ENCODE measurements at places on chromosomes 2 and 18. TPM values are rescaled to one million over a fixed set of nuclear protein-coding genes. Genes with fewer than 3 reads are reported as not detected.

The SMYD1 gene
- not detected for total RNA-seq

The CBLN2 gene
- not detected for total RNA-seq

The POTEJ gene
- not detected for total RNA-seq

The ROCK2 gene
- total RNA-seq, result 15.9 TPM

The SAG gene
- not detected for total RNA-seq
